D721Med (cell line): ENCODE measurements at places on chromosomes 6 and 20.

- no peak for DNase-seq
These were observed 397 bp downstream of the WDR27 start for GRCh38 chr6:169701311-169701953.

GRCh38 chr6:24922170-24922569 lies 13.6 kb downstream of the RIPOR2 start:
- no peak for DNase-seq

- no peak for DNase-seq
These were observed 25.7 kb downstream of the KCNK5 start for GRCh38 chr6:39203436-39204159.

- no peak for DNase-seq
These were observed 186.7 kb downstream of the TFAP2C start for GRCh38 chr20:56815796-56816195.

- DNase-seq = no peak
These were observed 37.9 kb upstream of the RNF24 start for GRCh38 chr20:4053071-4053919.

- peak; percentile 33 for DNase-seq
These were observed 154.7 kb downstream of the JARID2 start for GRCh38 chr6:15400572-15401004.

DNA sequence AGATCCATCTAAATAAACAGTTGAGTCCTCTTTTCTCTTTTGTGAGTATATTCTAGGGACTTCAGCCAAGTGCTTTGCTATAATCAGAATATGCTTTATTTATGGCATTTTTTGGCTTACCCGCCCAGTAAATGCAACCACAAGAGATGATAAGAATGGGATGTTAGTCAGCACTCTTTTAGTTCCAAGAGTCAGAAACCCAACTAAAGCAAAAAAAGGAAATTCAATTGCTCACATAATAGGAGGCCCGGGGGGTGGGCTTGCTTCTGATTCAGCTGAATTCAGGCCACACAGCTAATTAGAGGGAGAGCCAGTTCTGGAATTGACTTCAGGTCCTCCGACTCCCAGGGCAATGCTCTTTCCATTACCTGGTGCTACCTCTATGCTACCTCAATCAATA lies 250.6 kb downstream of the FARS2 start:
- DNase-seq = no peak

DNA sequence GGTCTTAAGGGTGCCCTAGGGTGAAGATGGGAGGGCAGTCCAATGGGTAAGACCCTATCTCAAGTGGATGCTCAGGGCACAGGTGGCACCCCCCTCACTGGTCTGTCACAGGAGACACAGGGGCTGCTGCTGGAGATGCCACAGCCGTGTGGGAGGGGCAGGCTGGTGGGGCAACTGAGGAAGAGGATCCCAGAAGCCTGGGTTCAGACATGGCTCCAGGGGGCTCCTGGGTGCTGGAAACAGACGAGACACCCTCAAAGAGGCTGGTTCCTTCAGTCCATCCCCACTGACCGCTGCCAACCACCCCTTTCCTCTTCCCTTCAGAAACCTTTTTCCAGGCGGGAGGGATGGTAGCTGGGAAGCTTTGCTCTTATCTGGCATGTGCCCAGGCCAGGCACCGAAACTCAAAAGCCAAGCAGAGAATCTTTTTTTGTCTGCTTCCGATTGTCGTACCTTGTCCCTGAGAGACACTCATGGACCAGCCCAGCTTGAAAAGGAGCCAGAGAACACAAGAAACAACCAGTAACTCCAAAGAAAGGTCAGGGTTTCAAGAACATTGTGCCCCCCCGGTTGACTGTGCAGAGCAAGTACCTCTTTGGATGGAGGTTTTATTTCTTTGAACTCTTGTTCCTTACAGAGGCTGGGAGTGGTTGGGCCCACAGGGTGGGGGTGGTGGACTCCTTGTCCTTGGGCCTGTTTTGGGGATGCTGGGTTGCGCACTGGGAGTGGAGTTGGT lies 28.5 kb upstream of the EMILIN3 start:
- no peak for DNase-seq

- no peak for DNase-seq
These were observed 88.2 kb downstream of the TCP11 start for GRCh38 chr6:35052694-35053565.

DNA sequence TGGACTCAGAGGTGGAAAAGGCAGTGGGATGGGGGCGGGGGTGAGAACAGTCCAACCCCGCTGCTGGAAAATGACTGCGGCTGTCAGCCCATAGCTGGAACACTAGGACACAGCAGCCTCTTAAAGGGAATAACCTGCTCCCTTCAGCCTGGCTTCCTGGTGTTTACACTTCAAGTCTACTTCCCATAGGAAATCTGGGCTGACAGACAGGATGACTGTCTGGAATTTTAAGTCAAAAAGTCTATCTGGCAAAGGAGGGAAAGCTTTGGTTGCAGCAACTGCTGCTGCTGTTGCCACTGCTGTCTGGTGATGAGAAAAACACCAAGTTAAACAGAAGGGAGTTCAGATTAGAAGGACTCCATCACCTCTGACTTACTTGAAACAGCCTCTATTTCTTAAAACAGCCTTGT lies 44.9 kb downstream of the TNFRSF21 start:
- DNase-seq = no peak

DNA sequence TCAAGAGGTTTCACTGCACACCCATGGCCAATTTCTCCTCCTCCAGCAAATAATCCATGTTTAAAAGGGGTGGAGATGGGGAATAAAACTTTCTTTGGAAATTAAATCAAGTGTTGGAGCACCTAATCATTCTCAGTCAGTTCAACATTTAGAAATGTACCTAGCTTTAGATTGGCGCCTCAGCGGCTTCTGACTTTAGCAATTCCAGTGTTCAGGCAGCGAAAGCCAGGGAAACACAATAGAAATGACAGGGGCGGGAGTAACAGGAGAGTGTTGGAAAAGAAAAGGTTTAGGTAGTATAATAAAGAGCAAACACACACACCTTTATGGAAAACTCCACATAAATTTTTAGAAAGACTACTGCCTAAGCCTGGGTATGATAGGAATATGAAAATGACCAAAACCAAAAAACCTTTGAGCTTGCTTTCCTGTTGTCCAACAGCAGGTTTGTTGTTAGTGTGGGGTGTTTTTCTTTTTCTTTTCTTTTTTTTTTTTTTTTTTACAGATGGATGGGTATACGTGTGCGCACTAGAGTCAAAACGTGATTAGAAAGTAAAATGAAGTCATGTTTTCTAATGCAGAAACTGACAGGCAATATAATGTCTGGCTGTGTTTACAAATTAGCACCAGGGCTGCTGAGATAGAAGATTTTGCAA lies 7.7 kb downstream of the TFAP2A start:
- DNase-seq = no peak

- no peak for DNase-seq
These were observed 49.7 kb upstream of the EYA2 start for GRCh38 chr20:46844965-46845364.

DNA sequence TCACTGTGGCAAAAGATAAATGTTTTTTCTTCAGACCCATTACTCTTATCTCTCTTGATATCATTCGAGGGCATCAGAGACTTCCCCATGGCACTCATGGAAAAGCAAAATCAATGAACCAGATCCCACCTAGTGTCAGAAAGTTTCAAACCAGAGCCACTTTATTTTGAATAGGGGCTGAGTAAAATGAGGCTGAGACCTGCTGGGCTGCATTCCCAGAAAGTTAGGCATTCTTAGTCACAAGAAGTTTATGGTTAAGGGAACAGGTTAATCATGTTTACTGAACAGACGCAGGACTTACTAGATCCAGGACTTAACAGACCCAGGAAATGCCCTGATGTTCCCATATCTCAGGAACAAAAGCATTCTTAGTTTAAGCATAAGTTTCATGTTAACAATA lies 369.9 kb downstream of the BTBD3 start:
- no peak for DNase-seq

GRCh38 chr6:116287689-116288282 lies 8.1 kb upstream of the TSPYL1 start:
- no peak for DNase-seq

GRCh38 chr6:21992178-21992967 lies 304.5 kb downstream of the PRL start:
- DNase-seq = peak; percentile 28

GRCh38 chr6:4879741-4880275 lies 103.6 kb downstream of the CDYL start:
- no peak for DNase-seq

DNA sequence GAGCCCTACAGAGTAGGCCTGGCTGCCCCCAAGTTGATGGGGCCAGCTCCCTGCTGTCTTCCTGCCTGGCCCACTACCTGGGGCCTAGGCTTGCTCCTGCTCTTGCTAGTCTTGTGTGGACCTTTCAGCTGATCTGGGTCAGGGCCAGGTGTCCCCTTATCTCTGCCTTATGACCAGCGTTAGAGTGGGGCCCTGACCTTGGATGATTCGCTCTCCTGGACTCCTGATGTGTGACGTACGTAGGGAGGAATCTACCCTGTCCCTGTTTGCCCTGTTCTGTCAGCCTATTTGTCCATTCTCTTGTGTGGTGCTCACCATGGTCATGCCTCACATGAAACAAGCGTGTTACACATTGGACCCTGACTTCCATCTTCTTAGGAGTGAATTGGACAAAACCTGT lies 571.8 kb downstream of the QKI start:
- no peak for DNase-seq

- DNase-seq = no peak
These were observed 212.9 kb upstream of the PRDM1 start for GRCh38 chr6:105873211-105873704.

- no peak for DNase-seq
These were observed 50.8 kb downstream of the CNR1 start for GRCh38 chr6:88115307-88115706.

GRCh38 chr6:167835260-167835659 lies 8.5 kb downstream of the AFDN start:
- DNase-seq = no peak

- DNase-seq = no peak
These were observed 15.4 kb downstream of the SLC17A4 start for GRCh38 chr6:25769983-25770382.

DNA sequence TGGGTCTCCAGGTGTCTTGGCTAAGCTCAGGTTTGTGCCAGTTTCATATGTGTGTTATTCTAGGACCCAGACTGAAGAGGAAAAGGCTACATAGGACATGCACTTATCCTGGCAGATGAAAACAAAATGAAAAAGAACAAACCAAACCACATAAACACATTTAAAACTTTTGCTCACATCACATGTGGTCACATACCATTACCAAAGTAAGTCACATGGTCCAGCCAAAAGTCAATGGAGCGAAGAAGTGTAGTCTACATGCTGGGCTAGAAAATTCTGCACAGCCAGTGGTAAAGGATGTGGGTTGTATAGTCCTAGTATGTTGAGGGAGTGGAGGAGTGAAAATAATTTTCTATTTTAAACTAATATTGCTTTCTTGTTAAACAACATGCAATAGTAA lies 437.5 kb downstream of the BTBD3 start:
- no peak for DNase-seq

- DNase-seq = no peak
These were observed 102.6 kb upstream of the HDGFL1 start for GRCh38 chr6:22466665-22467245.

DNA sequence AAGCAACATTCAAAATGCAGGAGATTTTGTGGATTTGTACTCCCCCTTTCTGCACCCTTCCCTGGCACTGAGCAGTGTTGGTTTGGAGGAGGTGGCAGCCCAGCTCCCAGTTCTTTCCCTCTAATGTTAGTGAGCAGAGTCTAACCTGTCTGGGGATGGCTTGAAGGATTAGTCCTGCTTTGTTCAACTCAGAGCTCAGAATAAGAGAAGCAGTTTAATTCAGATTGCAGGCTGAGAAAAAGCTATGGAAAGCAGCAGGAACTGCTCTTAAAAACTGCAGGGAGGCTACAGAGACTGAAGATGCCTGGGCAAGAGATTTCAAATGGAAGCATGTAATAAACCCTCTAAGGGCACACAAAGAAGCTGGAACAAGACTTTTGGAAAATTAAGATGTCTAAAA lies 223.4 kb upstream of the GGTLC1 start:
- no peak for DNase-seq

GRCh38 chr6:80676386-80676785 lies 569.9 kb downstream of the BCKDHB start:
- DNase-seq = no peak

DNA sequence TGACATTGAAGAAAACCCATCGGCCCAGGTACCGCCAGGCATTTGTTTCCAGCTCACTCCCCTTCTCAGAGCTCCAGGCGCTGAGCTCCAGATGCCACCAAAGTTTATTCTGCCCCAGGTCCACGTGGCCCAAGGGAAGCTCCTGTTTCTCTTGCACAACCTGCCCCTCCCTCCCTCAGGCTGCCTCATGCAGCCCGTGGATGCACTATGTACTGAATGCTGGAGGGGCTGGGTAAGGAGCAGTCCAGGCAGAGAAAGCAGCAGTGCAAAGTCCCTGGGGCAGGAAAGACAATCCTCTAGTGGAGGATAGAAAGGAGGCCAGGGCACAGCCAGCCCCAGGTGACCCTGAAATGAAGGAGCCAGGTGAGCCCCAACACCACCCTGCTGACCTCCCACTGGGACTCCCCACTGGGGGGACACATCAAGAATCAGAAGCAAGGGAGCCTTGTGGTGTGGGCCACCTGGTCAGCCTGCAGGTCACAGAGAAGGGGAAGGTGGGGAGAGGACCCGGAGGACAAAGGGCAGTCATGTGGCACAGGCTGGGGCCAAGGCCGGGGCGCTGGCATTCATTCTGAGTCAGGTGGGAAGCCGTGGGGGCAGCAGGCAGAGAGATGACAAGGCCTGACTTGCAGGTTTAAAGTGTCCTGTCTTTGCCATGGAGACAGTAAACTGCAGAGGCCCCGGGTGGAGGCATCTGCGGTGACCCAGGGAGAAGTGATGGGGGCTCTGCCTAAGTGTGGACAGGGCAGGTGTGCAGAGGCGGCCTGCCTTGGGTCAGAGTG lies 230.1 kb downstream of the PREX1 start:
- DNase-seq = no peak

GRCh38 chr6:30327232-30327746 lies 562 bp downstream of the TRIM39 start:
- DNase-seq = no peak

DNA sequence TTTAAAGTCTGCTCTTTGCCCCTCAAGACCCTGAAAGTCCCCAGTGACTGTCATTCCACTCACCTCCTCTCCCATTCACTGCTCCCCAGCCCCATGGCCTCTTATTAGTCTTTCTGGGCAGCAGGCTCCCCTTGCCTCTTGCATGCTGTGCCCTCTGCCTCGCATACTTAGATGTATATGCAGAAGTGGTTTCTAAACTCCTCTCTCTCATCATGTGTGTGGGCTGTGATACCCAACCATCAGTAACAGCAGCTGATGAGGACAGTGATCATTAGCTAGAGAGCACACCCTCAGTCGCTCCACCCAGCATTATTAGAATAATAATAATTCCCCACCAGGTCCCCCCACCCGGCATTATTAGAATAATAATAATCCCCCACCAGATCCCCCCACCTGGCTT lies 14.5 kb downstream of the PKIG start:
- DNase-seq = no peak

GRCh38 chr6:55776113-55776512 lies 99.3 kb downstream of the BMP5 start:
- no peak for DNase-seq
